ENCODE measurements at places on chromosomes 3 and 15. TPM values are rescaled to one million over a fixed set of nuclear protein-coding genes. Genes with fewer than 3 reads are reported as not detected.

The OXTR gene
- 7.7 TPM for polyA plus RNA-seq

The CFAP20DC gene
- polyA plus RNA-seq = 1.7 TPM

DNA sequence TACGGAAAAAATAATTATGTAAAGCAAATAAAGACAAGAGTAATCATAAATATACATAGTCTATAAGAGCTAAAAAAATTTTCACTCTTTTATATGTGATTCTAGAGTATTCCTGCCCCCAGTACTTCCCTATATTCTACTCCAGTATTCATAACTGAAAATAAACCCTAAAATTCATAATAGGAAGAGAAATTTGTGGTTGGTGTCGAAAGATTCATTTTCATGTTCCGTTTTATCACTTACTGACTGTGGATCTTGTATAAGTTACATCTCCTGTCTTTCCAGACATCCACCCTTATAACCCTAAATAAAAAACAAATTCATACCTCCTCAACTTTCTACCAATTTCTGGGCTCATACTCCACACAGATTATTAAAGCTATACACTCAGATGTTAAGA, 16.0 kb upstream of the MBNL1 start:
- DNase-seq = no peak

DNA sequence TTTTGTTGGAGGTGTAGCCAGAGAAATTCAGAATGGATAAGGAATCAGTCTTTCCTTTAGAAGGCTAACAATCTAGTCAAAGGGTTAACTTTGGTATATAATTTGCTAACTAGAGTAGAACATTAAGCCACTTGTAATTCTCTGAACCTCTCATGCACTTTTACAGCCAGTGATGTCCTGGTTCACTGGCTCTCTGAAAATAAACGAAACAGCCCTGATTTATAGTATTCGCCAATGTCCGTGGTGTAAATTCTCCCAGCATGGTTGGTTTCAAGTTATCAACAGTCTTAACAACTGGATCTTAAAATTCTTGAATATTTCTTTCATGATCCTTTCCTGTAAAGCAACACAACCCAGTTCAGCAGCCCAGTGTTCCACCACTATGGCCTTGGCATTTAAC, 500.4 kb upstream of the CDIN1 start:
- DNase-seq = no peak

DNA sequence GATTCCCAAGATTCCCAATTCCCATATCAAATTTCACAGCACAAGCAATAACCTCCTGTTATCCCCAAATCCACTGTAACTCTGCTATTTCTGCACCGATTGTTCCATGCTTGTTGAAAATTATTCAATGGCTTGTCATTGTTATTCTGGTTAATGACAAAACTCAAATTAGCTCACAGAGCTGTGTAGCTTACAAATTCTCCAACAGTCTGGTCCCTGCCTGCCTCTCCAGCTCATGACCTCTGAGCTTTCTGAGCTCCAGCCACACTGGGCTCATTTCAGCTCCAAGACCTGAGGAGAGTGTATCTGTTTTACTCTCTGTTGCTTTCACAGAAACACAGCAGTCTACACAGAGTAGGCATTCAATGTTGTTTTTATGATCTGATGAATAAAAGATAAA, 3.3 kb downstream of the DPPA2 start:
- no peak for DNase-seq

- peak; percentile 81 for DNase-seq
These were observed at the start of gene HACD3 for GRCh38 chr15:65530318-65531111. Gene HACD3 (plus strand): TSS chr15:65530463. CDS start chr15:65530632, 169 bp downstream.

DNA sequence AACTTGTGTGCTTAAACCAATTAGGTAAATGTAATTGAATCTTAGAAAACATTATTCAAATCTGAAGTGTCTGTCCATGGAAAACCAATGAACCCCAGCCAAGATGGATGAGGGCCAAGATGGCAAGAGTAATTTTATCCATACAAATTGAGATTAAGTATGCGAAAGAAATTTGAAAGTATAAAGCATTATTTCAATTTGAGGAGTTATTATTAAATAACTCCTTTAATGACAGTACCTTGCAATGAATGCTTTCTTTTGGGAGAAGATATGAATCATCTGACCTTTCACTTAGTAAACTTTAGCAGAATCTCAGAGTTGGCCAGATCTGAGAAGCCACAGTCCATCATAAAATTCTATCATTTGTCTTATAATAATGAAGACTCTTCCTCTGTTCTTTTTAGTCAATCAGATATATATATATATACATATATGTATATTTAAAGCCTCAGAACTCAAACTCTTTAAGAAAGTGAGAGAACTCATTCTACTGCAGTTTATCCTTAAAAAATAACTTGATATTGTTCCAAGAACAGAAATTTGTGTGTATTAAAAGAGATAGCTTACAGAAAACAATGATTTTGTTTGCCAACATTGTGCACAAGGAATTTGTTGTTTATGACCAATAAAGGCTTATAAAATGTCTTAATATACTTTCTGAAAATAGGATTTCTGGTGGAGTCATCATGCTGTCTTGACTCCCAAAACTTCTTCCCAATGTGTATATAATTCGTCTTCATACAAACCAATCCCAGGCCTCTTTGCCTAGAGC, 434.8 kb upstream of the THBS1 start:
- DNase-seq = no peak
